CD4-positive, alpha-beta T cell treated with Interferon alpha-2 for 1 hour (primary cell): ENCODE measurements at places on chromosomes 2 and 18.
A peak's percentile ranks its signal among the peaks of the same experiment; 100 is the strongest.

GRCh38 chr2:107804608-107805498 is 21.8 kb upstream of the RGPD4 start:
- DNase-seq, result no peak

DNA sequence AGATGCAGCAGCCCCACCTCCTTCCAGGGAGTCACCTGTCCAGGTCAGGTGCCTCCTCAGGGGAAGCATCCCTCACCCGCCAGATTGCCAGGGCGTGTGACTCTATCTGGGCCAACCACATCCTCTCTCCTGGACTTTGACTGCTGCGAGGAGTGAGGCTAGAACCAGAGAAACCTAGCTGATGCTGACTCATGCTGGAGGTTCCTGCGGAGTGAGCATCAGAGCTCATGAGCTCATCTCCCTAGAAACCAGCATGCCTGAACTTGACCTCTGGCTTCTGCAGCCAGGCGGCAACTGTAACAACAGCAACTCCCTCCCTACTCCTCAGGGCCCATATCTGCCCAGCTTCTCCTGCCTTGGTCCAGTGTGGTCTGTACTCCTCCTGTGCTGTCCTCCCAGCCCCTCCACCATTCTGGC is 28.3 kb upstream of the NT5DC4 start:
- DNase-seq, result peak; percentile 66

DNA sequence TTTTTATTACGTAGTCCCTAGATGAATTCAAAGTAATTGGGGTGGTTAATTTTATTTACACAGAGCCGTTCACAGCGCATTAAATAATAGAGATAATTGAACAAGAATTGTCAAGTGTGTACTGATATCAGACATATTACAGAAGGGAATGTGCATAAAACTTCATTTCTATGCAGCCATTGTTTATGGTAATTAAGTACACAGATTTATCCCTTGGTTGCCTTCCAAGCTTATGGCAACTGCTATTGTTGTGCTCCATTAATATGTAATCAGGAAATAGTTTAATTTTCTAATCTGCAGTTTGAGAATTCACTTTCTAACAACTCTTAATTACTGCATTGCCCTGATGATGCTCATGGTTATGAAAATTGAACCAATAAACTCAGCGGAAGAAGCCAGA is 47.3 kb upstream of the OTX1 start:
- DNase-seq, result no peak

DNA sequence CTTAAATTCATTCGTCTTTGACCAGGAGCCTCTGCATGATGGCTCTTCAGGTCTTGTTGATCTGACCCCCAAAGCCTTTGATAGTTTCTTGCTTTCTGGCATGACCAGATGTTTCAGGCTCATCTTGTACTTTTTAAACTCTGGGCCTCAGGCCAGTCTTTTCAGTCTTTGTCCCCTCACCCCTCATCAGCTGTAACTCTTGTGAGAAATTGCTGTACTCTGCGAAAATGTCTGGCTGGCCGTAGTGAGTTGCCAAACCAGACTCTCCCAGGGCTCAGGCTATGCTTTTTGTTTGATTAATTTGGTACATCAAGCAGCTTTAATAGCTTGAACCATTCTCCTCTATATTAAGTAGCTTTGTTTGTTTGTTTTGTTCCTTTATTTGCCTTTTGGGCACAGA is 75.9 kb downstream of the BABAM2 start:
- DNase-seq, result no peak

- DNase-seq, result peak; percentile 4
Observed at GRCh38 chr2:236871500-236872001, 214.1 kb upstream of the COPS8 start.

GRCh38 chr18:12963069-12963468 is 15.3 kb downstream of the SEH1L start:
- no peak for DNase-seq

DNA sequence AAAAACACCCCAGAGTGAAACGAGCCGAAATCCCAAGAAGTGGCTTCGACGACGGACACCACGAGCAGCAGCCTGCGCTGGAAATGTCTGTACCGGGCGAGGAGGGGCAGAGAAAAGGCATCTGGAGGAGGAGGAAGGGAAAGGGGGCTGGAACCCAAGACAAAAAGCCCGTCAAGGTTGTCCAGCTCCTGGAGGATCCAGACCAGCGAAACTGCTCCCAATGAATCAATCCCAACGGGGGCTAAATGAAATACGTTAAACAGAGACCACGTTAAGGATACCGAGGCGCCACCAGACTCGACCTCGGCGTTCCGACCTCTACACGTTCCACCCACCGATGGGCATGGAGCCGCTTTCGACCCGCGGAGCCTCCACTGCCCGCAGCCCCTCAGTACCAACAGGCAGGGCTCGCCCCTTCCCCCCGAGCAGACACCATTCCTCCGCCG is 400 bp downstream of the CCDC88A start:
- DNase-seq, result peak; percentile 10

GRCh38 chr2:132608311-132608710 is 61.7 kb downstream of the LYPD1 start:
- no peak for DNase-seq

GRCh38 chr2:1690056-1690775 is 54.1 kb downstream of the PXDN start:
- no peak for DNase-seq

DNA sequence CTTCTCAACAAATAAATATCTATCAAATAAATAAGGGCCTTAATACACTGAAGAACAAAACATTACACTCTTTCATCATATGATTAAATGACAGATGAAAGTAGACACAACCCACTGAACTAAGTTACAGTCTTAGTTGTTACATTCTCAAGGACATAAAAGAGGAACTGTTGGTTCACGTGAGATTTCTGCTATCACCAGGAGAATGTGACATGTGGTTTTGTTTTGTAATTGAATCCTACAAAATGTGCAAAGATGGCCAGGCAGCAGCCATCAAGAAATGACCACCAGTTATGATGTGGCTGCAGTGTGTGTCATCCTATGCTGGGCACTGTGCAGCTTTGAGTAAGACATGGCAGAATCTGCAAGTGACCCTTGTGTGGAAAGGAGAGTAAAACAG is 310.6 kb upstream of the PIK3C3 start:
- no peak for DNase-seq

- DNase-seq, result no peak
Observed at GRCh38 chr2:1024981-1025380, 74.3 kb downstream of the SNTG2 start.

- DNase-seq, result no peak
Observed at GRCh38 chr2:182366628-182367027, 60.2 kb downstream of the PDE1A start.

DNA sequence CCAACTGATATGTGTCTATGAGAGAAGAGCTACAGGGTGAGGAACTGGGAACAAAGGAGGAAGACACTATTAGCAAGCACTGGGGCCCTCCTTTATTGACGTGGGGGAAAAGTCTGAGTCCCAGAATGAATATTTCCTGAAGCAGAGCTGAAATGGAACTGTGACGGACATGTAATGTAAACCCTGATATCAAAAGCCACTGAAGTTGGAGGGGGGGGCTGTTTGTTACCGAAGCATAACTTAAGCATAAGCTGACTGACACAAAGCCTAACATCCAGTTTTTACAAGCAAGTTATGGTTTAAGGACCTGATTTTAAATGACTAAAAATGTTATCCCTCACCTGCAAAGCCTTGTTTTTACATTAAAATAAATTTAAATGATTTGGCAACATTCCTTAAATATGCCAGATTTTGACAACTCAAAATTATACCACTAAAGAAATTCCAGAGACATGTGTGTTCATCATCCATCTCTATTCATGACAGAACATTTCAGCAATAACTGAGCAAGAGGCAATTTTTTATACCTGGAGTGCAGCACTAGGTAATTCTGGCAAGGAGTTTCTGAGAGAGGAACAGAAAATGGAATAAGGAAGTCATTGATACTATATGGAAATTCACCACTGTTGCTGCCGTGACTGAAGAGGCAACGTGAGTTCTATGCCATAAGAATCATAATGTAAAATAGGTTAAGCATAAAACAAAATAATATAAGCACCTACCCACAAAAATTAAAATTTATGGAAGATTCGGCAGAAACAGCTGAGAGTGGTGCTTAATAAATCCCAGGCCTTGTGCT is 186.0 kb downstream of the AFF3 start:
- DNase-seq, result no peak

GRCh38 chr2:201784563-201784962 is 3.8 kb upstream of the ALS2 start:
- no peak for DNase-seq

DNA sequence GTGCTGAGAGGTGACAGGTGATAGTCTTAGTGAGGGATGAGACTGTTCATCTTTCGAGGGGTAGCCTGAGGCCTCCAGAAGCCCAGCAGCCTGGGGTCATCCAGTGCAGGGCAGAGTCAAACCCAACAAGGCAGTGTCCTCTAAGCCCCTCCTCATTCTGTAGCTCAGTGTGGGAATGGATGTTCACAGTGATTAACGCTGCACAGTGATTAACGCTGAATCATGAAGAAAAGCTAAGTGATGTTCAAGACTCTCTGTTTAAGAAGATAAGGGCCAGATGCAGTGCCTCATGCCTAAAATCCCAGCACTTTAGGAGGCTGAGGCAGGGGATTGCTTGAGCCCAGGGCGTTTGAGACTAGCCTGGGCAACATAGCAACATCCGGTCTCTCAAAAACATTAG is 56.3 kb upstream of the LAPTM4A start:
- no peak for DNase-seq

DNA sequence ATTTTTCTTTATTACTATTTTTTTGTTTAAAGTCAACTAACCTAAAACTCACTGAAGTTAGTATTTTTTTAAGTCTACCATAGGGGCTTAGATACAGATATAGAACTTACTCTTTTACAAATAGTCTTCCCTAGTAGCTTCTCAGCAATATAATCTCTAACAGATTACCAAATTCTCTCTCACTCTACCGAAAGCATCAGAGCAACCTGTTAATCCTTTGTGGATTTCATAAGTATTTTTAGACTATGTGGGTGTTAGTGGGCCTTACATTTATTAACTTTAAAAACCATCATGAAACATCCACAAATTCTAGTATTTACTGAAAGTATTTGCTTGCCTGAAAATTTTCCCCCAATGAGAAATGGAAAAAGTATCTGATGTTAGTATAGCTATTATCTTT is 84.6 kb upstream of the TFPI start:
- no peak for DNase-seq

GRCh38 chr18:77147418-77147852 is 14.9 kb upstream of the MBP start:
- DNase-seq, result peak; percentile 22

DNA sequence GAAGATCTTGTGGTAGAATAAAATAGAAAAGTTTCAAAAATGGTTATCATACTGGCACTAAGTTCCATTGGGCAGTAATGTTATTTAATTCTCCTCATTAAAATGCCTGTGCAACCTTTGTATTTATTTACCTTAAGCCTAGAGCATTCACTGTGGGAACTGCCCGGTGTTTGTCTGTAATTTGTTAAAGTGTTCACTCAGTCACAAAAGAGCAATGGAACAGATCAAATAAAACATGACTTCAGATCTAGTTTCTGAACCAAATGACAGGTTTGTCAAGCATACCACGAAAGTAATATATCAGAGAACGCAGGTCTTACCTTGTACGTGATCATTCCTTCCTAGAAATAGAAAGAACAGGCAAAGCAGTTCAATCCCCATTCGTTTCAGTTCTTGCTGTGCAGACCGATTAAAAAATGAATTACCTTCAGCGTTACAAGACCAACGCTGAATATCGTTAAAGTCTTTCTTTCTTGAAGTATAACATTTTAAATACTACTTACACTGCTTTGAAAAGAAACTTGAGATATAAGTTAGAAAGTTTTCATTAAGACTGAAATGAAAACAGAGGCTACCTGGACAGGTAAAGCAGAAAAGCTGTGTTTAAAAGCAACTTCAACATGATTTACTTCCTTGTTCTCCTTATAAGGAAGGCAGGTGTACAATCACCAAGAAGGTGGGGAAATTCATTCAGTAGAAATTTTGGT is at the start of gene ITGB6:
Gene ITGB6, minus strand, starts transcription at position 590 of the 707 bp plus-strand sequence. Its CDS starts 209 bp downstream, at position 381.
- no peak for DNase-seq

- DNase-seq, result no peak
Observed at GRCh38 chr18:58592223-58593214, 36.4 kb downstream of the ALPK2 start.

DNA sequence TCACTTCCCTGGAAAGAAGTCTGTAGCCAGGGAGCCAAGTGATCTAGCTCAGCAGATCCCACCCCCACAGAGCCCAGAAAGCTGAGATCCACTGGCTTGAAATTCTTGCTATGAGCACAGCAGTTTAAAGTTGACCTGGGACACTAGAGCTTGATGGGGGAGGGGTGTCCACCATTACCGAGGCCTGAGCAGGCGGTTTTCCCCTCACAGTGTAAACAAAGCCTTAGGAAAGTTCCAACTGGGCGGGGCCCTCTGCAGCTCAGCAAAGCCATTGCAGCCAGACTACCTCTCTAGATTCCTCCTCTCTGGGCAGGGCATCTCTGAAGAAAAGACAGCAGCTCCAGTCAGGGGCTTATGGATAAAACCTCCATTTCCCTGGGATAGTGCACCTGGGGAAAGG is 887.2 kb upstream of the LRATD1 start:
- DNase-seq, result no peak

DNA sequence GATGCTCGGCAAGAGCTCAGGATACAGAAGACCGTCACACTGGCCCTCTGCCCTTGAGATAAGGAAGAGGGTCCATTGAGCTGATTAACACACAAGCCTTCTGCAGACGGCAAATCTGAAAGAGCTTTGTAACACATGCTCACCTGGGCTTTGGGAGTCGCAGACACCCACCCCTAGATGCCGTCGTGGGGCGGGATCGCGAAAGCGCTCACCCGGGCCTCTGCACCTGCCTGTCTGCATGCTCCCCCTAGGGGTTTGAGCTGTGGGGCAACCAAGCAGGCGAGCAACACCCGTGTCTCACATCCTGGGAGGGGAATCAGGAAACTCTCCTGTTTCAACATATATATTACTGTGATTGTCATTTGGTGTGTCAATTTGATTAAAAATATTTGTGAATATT is 99.8 kb upstream of the KCNH7 start:
- DNase-seq, result no peak

- no peak for DNase-seq
Observed at GRCh38 chr2:233434666-233435330, 80.5 kb downstream of the DGKD start.

DNA sequence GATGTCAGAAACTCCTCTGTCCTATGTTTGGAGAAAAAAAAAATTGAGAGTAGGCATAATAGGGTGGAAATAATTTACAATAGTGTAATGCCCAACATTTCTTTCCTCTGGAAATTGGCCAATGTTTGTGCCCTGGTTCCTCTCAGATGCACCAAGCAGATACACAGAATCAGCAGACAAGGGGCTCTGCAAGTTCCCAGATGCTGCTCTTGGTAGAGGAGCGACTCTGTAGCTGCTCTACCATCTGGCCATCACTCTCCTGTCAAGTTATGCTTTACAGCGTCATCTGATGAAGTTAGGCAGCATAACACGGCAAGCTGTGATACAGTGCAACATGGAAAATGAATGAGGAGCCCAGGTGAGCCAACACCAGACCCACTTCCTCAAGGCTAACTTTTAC is 1.6 kb downstream of the DYTN start:
- DNase-seq, result no peak

GRCh38 chr18:23387265-23387664 is 65.8 kb upstream of the RIOK3 start:
- DNase-seq, result no peak

GRCh38 chr2:120793682-120794403 is 58.2 kb downstream of the GLI2 start:
- no peak for DNase-seq

- DNase-seq, result no peak
Observed at GRCh38 chr18:8474661-8475060, 134.6 kb upstream of the RAB12 start.
